Endothelial cell (in vitro differentiated cells): ENCODE measurements at places on chromosomes 7 and 10. TPM values are rescaled to one million over a fixed set of nuclear protein-coding genes. Genes with fewer than 3 reads are reported as not detected.

- DNase-seq, result no peak
These were observed 130.5 kb upstream of the PFKP start for GRCh38 chr10:2936816-2937215.

DNA sequence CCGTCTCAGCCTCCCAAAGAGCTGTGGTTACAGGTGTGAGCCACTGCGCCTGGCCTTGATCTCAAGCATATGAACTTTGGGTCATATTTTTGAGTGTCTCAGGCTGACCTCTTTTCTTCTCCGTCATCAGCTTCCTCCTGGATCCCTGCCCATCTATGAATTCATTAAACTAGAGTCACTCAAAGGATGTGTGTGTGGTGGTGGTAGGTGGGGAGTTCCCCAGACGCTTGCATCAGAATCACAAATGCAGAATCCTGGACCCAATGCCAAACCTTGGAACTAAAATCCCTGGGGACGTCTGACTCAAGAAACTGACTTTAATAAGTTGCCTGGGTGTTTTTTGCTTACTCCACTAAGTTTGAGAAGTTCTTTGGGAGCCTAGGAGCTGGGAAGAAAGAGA, 6.7 kb upstream of the CREB5 start:
- DNase-seq, result no peak

- DNase-seq, result no peak
These were observed 508.5 kb upstream of the ZMIZ1 start for GRCh38 chr10:78560341-78560688.

- no peak for DNase-seq
These were observed 280.2 kb downstream of the GRID1 start for GRCh38 chr10:86086418-86086817.

GRCh38 chr10:13809427-13809826, 222.7 kb downstream of the PRPF18 start:
- no peak for DNase-seq

- no peak for DNase-seq
These were observed 85.7 kb upstream of the AOAH start for GRCh38 chr7:36810032-36810431.

DNA sequence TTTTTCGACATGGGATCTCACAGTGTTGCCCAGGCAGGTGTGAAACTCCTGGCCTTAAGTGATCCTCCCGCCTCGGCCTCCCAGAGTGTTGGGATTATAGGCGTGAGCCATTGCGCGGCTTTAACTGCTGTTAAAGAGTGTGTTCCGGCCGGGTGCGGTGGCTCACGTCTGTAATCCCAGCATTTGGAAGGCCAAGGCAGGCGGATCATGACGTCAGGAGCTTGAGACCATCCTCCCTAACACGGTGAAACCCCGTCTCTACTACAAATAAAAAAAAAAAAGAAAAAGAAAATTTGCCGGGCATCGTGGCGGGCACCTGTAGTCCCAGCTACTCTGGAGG, 1.1 kb downstream of the RABGEF1 start:
- DNase-seq, result no peak

- DNase-seq, result no peak
These were observed 49.5 kb upstream of the RSU1 start for GRCh38 chr10:16866541-16867275.

DNA sequence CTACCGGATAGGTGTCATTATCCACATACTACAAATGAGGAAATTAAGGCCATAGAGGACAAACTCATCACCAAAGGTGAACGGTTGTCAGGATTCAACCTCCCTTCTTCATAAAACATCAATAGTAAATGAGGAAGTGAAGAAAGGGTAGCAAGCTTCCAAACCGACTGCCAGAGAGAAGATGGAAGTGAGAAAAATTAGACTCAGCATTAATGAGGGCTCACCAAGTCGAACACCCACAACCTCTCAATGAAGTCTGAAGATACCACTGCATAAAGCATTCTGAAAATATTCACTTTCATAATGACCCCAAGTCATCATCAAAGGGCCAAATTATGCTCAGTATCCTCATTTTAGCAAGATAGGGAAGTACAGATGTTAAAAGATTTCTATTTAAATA, 29.6 kb downstream of the ABCB4 start:
- DNase-seq, result no peak

DNA sequence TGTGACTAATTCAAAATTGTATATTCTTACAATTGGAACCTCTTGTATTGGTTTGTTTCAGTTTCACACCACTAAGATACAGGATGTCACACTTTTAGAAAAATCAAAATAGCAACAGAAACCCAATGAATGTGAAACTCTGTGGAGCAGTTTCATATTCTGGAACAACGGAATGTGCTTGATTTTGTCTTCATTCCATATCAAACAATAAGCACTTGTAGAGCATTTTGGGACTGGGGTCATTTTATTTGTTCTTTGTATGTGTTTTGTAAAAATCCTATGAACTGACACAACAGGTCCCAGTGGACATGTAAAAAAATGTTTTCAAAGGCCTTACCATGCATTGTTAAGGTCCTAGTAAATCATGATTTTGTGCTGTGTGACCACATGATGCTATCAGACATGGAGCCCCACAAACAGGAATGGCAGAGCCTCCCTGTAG, 123.1 kb downstream of the DKK1 start:
- DNase-seq, result no peak

GRCh38 chr10:130360826-130361311, 224.7 kb downstream of the GLRX3 start:
- no peak for DNase-seq

GRCh38 chr10:115979576-115979975, 293.4 kb downstream of the GFRA1 start:
- DNase-seq, result no peak

DNA sequence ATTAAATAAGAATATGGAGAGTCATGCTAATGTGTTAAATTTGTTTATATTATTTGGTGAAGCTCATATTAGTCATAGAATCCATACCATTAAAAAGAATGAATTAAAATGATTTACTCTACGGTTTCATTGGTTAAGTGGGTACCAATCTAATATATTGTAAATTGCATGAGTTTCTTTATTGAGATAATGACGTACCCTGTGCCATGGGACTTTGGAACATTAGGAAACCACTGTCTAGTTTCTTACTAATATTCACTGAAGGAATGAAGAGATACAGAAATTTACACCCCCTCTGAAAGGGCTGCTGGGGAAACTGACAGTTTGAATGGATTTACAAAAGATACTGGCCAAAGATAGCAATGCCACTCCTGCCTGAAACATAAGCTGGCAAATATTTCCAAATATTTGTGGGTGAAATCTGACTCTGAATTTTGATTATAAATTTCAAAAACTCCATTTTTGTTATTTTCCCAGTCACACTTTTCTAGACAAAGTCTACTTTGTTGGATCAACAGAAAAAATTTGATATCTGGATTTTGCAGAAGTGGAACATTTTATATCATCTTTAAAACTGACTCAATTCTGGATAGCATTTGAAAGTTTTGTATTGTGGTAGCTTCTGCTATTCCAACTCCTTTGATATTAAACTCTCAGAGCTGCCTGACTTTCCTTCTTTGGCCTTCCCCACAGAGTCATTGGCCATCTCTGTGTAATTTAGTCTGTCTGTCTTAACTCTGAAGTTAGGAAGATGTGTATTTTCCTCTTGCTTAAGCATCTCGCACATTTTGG, 22.3 kb downstream of the MDFIC start:
- DNase-seq, result no peak

DNA sequence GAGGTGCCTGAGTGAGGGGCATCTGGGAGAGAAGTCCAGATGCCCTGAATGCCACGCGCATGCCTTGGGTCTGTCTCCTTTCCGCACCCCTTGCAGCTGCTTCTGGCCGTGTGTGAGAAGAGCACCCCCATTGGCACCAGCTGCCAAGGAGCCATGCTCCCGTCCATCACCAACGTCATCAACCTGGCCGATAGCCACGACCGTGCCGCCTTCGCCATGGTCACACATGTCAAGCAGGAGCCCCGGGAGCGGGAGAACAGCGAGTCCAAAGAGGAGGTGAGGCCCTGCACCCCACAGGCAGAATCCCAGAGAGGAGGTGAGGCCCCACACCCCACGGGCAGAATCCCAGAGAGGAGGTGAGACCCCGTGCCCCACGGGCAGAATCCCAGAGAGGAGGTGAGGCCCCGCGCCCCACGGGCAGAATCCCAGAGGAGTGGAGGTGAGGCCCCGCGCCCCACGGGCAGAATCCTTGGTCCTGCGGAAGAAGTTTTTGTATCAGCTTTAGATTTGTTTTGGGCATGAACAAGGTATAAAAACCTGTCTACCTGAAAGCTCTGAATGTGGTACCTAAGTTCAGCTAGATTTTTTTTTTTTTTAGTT, 91.8 kb downstream of the TRRAP start:
- DNase-seq, result no peak

DNA sequence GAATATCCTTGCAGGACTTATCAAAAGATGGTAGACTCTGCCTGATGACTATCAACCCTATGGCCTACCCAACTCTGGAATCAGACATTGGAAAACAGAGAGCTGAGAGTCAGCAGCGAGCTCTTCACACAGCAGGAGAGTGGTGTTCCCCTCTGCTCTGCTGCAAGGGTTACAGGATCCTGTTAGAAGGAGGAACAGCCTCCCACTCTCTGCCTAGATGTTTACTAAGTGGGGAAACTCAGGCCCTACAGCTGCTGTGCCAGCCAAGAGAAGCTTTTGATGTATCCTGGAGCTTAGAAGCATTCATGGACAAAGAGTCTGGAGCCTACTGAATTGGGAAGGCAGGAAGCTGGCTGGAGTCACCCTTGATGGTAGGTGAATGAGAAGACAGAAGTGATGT, 104.6 kb downstream of the ABLIM1 start:
- no peak for DNase-seq

GRCh38 chr10:28959850-28960501, 282.7 kb downstream of the BAMBI start:
- no peak for DNase-seq

- no peak for DNase-seq
These were observed 33.6 kb downstream of the GSAP start for GRCh38 chr7:77382532-77382931.

GRCh38 chr7:38283107-38283506, 9.7 kb upstream of the TARP start:
- no peak for DNase-seq

DNA sequence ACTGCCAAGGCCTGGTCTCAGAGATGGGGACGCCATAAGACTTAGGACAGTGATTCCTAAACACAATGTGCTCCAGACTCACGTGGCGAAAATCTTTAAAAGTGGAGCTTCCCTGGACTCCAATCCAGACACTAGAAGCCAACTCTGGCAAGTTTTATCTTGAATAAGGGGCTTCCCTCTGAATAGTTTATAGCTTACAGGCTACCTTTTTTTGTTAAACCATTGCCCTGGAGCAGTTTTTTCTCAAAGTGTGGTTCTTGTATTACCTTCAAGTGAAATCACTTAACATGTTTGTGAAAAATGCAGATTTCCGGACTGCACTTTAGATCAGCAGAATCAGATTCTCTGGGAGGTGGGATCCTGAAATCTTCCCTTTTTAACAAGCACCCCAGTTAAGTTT, 171.7 kb upstream of the PHF14 start:
- DNase-seq, result no peak

- no peak for DNase-seq
These were observed 1.3 kb downstream of the LFNG start for GRCh38 chr7:2520761-2521290.

DNA sequence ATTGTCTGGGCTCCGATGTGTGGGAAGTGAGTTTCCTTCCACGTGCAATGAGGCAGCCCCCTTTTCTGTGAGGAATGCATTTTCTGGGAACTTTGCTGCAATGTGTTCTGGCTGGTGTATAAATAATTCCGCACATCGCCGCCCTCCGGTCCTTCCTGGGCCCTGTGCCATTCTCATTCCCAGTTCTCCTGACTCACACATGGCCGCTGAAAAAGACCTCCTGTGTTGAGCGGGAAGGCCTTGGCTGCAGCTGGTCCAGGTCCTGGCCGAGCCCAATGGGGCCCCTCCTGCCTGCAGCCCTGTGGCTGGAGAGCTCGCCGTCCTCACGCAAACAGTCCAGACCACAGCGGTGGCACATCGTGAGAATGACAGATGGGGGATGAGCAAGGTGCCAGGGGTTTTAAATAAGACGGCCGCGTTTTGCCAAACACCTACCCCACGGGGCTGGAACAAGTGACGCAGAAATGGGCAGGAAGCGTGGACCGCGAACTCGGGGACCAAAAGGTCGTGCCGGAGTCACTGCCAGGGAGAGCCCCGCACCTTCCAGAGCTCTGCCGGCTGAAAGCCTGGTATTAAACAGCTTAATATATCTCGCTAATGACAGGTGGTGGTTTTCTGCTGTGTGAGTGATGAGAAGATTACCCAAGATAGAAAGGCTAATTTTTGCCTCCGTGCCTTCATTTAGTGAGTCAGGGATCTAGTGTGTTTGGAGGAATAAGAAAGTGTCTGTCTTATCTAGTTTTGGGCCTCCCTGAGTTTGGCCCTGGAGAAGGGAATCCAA, 37.0 kb downstream of the FAM20C start:
- no peak for DNase-seq

GRCh38 chr10:97673736-97674525, 13.1 kb downstream of the AVPI1 start:
- no peak for DNase-seq

- DNase-seq, result no peak
These were observed 16.7 kb upstream of the FGL2 start for GRCh38 chr7:77216181-77216845.

DNA sequence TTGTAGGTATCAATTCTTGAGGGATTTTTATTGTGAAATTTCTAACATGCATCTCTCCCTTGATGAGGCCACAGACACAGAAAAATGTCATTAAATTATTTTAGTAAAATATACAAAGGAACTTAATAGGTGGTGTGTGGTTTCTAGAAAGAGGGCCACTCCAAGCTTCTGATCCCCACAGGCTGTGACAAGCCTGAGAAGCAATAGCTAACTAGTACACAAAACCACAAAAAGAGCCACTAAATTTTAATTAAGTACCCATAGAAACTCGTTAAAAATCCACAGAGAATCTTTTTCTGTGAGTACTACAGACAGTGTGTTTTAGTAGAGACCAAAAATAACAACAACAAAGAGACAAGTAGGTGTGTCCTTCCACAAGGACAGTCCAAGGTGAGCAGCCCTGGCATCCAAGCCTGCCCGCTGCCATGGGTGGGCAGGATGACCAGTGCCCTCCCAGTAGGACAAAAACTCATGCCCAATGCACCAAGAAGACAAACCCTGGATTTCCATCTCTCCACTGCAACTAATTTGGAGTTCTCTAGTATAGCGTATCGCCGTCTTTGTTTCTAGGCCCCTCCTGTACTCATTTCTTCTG, 81.0 kb downstream of the RNF216 start:
- no peak for DNase-seq

GRCh38 chr7:6652446-6653011, 15.4 kb downstream of the ZNF316 start:
- DNase-seq, result no peak

DNA sequence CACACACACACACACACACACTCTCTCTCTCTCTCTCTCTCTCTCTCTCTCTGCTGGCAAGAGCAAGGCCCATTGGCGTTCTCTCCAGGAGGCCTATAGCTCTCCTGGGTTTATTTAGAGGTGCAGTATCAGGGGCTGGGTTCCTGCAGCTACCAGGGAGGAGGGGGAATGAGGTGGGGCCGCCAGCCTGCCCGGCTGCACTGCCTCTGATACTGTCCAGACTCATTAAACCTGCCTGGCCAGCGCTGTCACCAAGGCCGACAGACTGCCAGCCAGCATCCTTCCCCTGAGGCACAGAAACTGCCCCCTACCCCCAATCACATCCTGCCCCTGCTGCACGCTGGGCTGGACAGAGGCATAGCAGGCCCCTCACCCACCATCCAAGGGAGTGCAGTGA, 4.3 kb downstream of the PRRT4 start:
- no peak for DNase-seq

Gene IFIT1B
- total RNA-seq, result not detected

Gene TMEM213
- total RNA-seq, result not detected

Gene CARD11
- 3.9 TPM for total RNA-seq

Gene BICC1
- total RNA-seq, result 1.1 TPM

Gene UPK3BL2
- 9.3 TPM for total RNA-seq

Gene TUBB8
- 0.69 TPM for total RNA-seq

Gene NRCAM
- total RNA-seq, result 2.2 TPM

Gene SUMF2
- total RNA-seq, result 110 TPM
